ENCODE measurements at places on chromosomes 3 and 15. TPM values are rescaled to one million over a fixed set of nuclear protein-coding genes. Genes with fewer than 3 reads are reported as not detected.

The SPSB4 gene
- 5.3 TPM for total RNA-seq

The CPEB1 gene
- total RNA-seq = 0.72 TPM

The TUSC7 gene
- not detected for total RNA-seq

The KY gene
- 20.6 TPM for total RNA-seq

The UBE2E2 gene
- total RNA-seq = 38.3 TPM

The RHCG gene
- not detected for total RNA-seq

The TRPM1 gene
- total RNA-seq = not detected

The RETNLB gene
- total RNA-seq = not detected

The LTF gene
- 3.7 TPM for total RNA-seq

The ANKRD28 gene
- 23.9 TPM for total RNA-seq

The WNT7A gene
- not detected for total RNA-seq

The HTR3E gene
- not detected for total RNA-seq

The RAB6B gene
- 51.6 TPM for total RNA-seq

The GOLGA6A gene
- total RNA-seq = not detected

The NFKBIZ gene
- total RNA-seq = 15.9 TPM

The SNTN gene
- not detected for total RNA-seq

The PIGZ gene
- 2.8 TPM for total RNA-seq

The NMNAT3 gene
- total RNA-seq = 15.0 TPM

The CHRNA5 gene
- total RNA-seq = 4.4 TPM

The MOBP gene
- not detected for total RNA-seq

The PLSCR2 gene
- not detected for total RNA-seq
